8988T (cell line): ENCODE measurements at places on chromosomes 16 and 17.
A peak's percentile ranks its signal among the peaks of the same experiment; 100 is the strongest.

- DNase-seq = no peak
Observed at GRCh38 chr16:4385066-4385788, 13.6 kb downstream of the VASN start.

DNA sequence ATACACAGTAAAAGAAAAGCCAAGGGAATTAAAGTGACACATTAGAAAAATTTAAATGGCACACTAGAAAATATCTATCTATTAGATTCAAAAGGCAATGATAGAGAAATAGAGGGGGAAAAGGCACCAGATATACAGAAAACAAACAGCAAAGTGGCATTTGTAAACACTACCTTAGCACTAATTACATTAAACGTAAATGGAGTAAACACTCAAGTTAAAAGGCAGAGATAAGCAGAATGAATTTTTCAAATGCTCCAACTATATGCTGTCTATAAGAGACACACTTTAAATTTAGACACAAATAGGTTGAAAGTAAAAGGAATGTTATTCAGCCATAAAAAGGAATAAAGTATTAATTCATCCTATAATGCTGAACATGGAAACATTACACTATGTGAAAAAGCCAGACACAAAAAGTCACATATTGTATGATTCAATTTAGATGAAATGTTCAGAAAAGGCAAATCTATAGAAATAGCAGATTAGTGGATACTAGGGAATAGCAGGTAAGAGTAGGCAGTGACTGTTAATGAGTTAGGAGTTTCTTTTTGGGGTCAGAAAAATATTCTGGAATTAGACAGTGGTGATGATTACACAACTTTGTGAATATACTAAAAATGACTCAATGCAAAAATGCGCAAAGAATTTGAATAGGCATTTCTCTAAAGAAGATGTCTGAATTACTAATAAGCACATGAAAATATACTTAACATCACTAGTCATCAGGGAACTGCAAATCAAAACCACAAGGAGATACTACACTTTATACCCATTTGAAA, 92.4 kb downstream of the BRIP1 start:
- DNase-seq = no peak

- DNase-seq = peak; percentile 78
Observed at GRCh38 chr17:5019475-5019956, 15.7 kb downstream of the SLC52A1 start.

GRCh38 chr17:75073618-75074047, 14.1 kb upstream of the SLC16A5 start:
- DNase-seq = no peak

GRCh38 chr17:45413498-45413923, 19.2 kb downstream of the ARHGAP27 start:
- no peak for DNase-seq

DNA sequence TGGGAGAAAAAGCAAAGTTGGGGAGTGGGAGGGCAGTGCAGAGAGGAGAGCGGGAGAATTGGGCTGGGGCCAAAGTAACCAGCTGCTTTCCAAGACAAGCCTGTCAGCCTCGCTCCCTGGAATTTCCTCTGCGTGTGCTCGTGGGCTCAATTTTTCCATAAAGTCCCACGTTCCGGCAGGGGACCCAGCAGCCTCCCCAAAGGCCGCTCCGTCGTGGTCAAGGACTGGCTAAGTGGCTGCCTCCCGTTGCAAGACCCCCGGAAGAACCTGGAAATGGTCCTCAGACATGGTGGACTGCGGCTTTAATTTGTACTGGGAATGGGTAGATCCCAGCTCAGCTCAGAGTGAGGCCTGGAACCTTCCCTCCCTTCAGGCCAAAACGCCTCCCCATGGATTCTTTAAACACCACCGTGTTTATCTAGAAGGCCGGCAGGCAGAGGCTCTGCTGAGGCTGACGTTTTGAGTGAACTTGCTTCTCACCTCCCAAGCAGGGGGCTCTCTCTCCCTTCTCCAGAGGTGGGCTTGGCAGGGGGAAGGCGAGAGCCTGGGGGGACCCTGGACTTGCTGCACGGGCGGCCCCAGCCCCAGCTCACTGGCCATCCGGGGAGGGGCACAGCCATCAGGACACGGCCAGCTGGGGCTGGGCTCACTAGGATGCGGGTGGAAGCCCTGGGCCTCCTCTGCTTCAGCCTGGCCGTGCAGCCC, 190.0 kb downstream of the C16orf95 start:
- no peak for DNase-seq

GRCh38 chr17:79251824-79252223, 177.2 kb downstream of the ENGASE start:
- no peak for DNase-seq
